Muscle of arm (tissue), 14 donors: ENCODE measurements at places on chromosomes 6 and 20. TPM values are rescaled to one million over a fixed set of nuclear protein-coding genes. Genes with fewer than 3 reads are reported as not detected.

The HLA-DMB gene
- 15.7 TPM for polyA plus RNA-seq

The RSPO4 gene
- not detected for polyA plus RNA-seq

The SMOC2 gene
- polyA plus RNA-seq, result 81.5 TPM

The XKR7 gene
- polyA plus RNA-seq, result 0.09 TPM

The CFAP206 gene
- polyA plus RNA-seq, result not detected

The FOXS1 gene
- polyA plus RNA-seq, result 4.0 TPM

The TFAP2A gene
- polyA plus RNA-seq, result 71.3 TPM

The PARD6B gene
- 0.68 TPM for polyA plus RNA-seq

The SLC4A11 gene
- polyA plus RNA-seq, result 0.73 TPM

The GSTA2 gene
- 0.17 TPM for polyA plus RNA-seq

The HECA gene
- 19.7 TPM for polyA plus RNA-seq
